SHP77 (cell line): ENCODE measurements at places on chromosomes 2 and 18.

GRCh38 chr2:45344071-45344470 is 267.0 kb downstream of the SRBD1 start:
- no peak for DNase-seq

- no peak for DNase-seq
These were observed 173.1 kb upstream of the STON1 start for GRCh38 chr2:48356701-48357325.

DNA sequence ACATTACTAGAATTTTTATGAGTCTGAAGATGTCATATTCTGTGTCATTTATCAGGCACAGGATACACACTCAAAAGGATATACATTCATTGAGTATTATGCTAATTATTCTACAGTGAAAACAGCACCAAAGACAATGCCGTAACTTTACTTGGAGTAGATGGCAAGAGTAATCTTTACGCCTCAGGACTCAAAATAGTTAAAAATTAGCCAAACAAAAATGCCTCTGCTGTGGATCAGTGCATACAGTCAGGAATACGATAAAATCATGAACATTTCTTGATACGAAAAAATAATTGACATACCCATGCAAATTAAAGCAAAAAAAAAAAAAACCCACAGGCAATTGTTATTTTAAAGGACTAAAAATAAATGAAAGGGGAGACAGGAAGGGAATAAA is 129.7 kb downstream of the NETO1 start:
- no peak for DNase-seq

DNA sequence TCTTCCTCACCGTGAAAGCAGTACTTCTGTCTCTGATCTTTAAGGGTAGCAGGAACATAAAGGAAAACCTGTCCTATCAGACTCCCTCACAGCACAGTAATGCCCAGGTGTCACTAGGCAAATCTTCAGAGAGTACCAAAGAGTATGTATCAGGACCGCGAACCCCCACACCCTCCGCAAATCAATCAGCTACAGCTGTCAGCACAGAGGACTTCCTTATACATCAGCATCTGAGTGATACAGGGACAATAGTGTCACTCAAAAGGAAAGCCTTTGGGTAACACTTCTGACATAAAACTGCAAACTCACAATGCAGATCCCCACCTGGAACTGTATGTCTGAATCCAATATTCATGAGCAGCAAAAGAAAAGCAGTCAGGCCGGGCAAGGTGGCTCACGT is 2.6 kb downstream of the AFG3L2 start:
- no peak for DNase-seq

- no peak for DNase-seq
These were observed at the start of gene IL1RL2 for GRCh38 chr2:102186791-102187495. TSS of gene IL1RL2 (plus strand) at chr2:102187023. CDS start at chr2:102187868, 845 bp downstream.
